NCI-H446 (cell line): ENCODE measurements at places on chromosomes 4 and X.
A peak's percentile ranks its signal among the peaks of the same experiment; 100 is the strongest.

DNA sequence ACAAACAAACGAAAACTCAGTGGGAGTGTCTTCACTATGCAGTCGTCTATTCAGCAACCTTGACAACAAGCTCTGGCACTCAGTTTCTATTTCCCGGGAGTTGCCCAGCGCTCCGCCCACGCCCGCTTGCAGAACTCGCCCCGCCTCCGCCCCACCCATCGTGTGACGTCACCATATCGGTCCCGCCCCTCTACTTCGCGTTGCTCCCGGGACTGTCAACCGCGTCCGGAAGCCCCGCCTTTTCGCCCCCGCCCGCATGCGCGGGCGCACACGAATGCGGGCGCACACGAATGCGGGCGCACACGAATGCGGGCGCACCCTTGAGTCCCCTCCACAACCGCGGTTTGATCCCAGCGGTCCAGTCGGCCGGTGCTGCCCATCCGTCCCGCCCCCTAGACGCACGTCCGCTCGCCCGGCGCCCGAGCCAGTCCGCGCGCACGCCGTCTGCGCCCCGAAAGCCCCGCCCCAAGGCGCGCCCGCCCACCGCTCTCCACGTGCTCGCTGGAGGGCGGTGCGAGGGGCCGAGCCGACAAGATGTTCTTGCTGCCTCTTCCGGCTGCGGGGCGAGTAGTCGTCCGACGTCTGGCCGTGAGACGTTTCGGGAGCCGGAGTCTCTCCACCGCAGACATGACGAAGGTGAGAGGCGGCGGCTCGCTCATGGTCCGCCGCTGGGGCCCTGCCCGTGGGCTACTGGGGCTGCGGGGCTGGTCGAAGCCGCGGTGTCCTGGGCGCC lies at the start of gene LAP3:
TSS of gene LAP3 (plus strand) at position 267 of the 733 bp plus-strand sequence. CDS start at position 535, 268 bp downstream.
- DNase-seq, result peak; percentile 74

DNA sequence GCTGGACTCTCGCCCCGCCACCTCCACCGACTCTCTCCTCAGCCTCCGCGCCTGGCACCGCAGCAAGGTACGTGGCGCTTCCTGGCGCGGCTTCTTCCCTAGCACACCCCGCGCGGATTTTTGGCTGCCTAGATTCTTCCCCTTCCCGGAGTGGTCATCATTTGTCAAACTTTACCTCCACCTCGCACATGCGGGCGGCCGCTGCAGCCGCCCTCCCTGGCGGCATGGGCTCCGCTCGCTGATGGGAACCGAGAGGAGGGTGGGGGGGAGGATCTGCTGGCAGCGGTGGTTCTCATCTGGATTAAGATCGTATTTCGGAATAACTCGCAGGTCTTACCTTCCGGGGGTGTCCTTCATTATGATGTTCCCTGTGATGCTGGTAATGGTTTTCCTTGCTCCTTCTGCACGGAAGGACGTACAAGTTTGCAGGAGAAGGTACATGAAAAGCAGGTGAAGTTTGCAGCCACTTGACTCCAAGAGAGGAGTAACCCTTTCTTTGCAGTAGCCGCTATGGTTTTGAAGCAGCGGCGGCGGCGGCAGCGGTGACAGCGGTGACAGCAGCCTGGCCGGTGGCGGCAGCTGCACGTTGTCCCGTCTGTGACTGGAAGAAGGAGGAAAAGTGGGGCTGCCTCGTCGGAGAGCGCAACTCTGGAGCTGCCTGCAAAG lies 2183.9 kb upstream of the TENM3 start:
- no peak for DNase-seq

- no peak for DNase-seq
Measured at GRCh38 chr4:103895876-103896465, 176.2 kb upstream of the TACR3 start.

DNA sequence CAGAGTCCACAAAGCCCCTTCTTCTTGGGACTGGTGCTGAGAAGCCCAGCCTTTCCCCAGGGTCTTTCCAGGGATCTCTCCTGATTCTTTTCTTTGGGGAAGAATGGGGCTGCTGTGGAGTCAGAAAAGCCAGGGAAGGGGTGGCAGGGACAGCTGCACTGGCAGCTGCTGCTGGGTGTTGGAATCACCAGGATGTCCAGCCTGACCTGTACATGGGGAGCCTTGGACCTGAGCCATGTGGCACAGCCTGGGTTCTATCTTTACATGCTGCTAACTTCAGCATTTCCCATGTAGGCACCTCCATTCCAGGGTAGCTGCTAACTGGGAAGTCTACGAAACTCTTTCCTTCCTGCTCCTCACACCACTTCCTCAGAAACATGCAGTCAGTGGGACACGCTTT lies 36.0 kb downstream of the MED28 start:
- no peak for DNase-seq

GRCh38 chr4:105122350-105122749 lies 24.3 kb upstream of the TET2 start:
- DNase-seq, result no peak

GRCh38 chr4:56656346-56656643 lies 24.8 kb downstream of the HOPX start:
- no peak for DNase-seq

GRCh38 chr4:23242962-23243361 lies 550.2 kb downstream of the GBA3 start:
- no peak for DNase-seq

- DNase-seq, result no peak
Measured at GRCh38 chrX:68697036-68697435, 49.6 kb downstream of the STARD8 start.

DNA sequence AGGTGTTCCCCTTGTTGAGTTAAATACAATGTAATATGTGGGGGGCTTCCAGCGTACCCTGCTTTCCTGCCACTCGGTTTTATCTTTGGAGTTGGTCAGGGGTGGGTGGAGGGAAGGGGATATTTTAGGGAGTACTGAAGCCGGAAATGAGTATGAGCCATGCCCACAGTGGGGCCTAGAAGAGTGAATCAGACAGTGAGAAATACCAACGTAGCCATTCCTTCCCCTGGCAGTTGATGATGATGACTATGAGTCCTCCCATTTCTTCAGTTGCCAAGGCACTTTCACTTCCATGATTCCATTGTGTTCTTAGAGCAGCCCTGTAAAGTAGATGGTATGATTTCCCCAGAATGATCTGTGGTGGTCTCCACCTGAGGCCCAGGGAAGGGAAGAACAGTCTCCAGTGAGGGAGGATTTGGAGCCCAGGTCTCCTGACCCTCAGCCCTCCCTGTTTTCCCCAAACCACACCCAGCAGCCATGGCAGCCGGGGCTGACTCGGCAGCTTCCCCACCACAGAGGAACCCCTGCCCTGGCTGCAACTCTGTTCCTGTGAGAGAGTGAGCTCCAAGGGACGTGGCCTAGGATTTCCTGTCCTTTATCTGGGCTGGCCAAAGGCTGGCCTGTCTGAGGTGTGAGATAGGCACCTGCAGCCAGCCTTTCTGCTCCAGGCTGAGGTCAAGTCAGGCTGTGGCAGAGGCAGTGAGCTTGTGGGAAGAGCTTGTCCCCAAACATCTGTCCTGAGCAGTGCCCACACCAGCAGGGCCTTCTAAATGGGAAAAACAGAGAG lies 52.7 kb downstream of the STARD8 start:
- DNase-seq, result no peak

GRCh38 chr4:5962416-5962815 lies 55.8 kb downstream of the C4orf50 start:
- DNase-seq, result no peak

- DNase-seq, result no peak
Measured at GRCh38 chrX:38618180-38618579, 56.8 kb downstream of the TSPAN7 start.

DNA sequence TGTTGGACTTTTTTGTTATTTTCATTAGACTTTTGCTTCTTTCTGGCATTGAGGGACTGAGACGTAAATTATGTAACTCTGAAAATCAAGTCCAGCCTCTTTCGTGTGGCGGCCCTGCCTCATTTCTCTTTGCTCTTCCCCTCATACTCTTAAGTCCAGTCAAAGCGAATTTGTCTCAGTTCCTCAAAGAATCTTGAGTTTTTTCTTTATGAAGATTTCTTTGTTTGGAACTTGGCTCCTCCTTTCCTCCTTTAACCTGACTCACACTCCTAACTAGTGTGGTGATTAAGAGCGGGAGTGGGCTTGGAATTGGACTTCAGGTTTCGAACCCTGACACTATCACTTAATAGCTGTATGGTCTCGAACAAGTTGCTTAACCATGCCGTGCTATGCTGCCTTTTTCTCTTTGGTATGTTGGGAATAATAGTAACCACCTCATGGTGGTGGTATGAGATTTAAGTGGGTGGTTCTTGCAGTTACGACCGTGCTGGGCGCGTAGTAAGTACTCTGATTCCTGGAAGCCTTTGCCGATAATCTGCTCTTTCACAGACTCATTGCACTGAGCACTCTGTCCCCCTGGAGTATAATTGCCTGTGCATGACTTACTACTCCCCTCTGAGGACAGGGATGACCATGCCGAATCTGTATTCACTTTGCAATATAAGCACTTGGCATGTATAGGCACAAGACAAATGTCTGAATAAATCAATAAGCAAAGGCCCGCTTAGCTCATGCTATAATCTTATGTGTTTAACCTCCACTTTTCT lies 19.1 kb downstream of the FNIP2 start:
- DNase-seq, result no peak

DNA sequence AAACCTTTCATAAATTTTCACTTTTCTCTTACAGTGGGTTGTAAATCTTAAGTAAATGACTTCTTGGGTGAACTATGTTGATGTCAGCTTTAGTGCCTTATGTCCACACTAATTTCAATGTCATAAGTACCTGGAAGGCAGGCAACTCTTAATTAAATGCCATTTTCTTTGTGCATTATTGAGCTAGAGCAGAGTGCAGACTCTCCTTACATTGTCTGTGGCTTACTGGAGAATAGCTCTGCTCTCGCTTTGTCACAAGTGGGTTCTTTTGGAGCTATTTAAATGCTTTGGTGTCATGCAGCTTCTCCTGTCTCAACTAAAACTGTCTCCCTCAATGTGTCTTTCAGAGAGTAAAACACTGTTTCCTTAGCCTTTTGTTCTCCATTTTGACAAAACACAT lies 411.6 kb downstream of the STIM2 start:
- no peak for DNase-seq

DNA sequence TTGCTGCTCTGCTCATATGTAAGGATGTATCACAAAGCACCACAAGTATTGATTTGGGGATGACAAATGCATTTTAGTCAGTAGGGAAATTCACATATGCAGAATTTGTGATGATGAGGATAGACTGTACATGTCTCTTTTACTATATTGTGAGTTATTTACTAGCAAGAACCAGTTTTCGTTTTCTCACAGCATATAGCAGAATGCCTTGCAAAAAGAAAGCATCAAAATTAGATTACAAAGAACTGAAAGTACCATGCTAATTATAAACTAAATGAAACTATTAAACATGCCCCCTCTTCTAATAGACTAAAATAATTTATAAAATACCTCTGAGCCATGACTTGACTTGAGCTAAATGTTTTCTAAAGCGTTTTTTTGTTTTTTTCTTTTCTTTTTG lies 20.1 kb downstream of the TNIP3 start:
- DNase-seq, result no peak

DNA sequence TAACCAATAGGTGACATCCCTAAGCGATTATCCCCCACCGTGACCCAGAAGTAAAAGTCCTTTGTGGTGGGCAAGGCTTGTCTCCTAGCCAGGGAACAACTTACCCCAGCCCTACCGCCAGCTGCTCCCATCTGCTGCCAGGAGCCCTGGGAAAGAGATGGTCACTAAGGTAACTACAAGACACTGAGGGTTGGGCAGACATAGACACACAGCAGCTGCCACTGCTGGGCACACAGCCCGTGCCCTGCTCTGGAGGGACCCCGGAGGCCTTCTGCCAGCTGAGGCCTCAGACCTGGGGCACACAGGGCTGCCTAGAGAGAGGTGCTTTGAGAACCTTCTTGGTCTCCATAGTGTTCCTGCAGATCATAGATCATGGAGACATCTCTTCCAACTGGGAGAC lies 53.0 kb upstream of the PROM1 start:
- no peak for DNase-seq

- peak; percentile 50 for DNase-seq
Measured at GRCh38 chr4:76199664-76200211, 13.9 kb downstream of the SCARB2 start.

GRCh38 chr4:55170462-55170861 lies 45.1 kb upstream of the KDR start:
- DNase-seq, result no peak

DNA sequence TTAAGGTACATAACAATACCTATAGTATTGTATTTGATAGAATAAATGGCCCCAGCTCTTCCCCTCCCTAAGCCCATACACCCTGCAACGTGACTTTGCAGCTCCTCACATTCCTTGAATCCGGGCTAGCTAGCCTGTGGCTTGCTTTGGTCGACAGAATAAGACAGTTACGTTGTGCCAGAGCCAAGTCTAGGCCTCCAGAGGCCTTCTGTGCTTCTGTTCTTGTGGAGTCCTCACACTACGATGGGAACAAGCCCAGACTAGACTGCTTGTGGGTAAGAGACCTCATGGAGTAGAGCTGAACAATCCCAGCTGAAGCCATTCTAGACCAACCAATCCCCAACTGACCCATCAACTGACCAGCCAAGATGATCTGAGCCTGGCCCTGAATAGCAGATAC lies 102.4 kb upstream of the PLAC1 start:
- DNase-seq, result peak; percentile 70

DNA sequence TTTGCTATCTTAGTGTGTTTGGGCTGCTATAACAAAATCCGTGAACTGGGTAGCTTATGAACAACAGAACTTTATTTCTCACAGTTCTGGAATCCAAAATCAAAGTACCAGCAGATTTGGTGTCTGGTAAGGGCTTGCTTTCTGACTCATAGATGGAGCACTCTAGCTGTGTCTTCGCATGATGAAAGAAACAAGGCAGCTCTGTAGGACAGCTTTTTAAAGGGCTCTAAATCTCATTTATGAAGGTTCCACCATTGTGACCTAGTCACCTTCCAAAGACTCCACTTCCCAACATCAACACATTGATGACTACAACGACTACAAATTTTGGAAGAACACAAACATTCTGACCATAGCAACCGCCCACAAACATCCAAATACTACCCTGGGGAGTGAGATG lies 158.6 kb upstream of the LCORL start:
- no peak for DNase-seq

GRCh38 chr4:141132072-141132708 lies 1.1 kb downstream of the RNF150 start:
- no peak for DNase-seq

GRCh38 chr4:65175585-65175984 lies 494.7 kb downstream of the EPHA5 start:
- DNase-seq, result no peak

DNA sequence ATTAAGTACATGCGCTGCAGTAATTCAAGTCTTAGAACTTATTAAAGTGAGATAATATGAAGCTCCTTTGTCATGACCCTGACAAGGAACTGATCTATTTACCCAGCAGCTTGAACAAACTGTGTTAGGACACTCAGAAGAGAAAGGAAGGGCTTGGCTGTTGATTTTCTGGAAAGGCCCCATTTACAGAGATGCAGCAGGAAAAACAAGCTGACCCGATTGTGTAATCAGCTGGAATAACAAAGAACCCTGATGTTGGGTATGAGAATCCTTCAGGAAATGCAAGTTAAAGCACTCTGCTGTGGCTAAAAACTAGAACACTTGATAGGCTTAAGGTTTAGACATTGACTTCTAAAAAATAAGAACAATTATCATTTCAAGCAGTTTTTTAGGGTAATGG lies 64.8 kb downstream of the TBC1D9 start:
- no peak for DNase-seq

- no peak for DNase-seq
Measured at GRCh38 chrX:22800360-22800759, 199.4 kb upstream of the DDX53 start.
